ENCODE measurements at places on chromosomes 11 and 22.

GRCh38 chr11:100329352-100329751 is 357.7 kb upstream of the ARHGAP42 start:
- no peak for DNase-seq

DNA sequence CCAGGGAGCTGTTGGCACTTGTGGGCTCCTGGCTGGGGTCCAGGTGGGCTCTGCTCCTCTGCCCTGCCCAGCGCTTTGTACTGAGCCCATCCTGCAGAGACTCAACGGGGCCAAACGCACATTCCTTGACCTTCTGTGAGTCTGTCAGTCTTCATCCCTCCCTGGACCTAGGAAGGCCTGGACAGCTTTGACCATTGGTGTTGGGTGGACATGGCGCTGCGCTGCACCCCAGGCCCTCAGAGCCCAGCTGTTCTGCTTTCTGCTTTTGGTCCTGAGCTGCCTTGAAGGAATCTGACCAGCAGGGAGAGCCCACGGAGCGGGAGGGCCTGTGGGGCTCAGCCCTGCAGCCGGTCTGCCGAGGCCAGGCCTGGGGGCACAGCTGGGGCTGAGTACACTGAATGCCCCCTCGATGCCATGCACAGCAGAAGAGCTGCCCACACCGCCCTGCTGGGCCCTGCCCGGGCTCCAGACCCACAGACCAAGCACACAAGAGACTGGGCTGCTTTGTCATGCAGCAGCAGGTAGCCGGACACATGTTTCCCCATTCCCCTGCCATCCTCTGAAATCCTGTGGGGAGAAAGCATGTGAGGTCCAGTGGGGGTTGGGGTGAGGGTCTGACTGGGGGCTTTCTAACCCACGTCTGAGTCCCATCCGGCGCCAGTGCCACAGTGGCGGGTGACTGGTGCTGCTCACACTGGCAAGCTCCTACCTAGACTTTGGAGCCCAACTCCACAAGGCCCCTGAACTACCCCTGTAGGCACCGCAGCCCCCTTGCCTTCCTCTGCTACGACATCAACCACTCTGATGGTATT is 24.1 kb upstream of the CCDC188 start:
- no peak for DNase-seq

DNA sequence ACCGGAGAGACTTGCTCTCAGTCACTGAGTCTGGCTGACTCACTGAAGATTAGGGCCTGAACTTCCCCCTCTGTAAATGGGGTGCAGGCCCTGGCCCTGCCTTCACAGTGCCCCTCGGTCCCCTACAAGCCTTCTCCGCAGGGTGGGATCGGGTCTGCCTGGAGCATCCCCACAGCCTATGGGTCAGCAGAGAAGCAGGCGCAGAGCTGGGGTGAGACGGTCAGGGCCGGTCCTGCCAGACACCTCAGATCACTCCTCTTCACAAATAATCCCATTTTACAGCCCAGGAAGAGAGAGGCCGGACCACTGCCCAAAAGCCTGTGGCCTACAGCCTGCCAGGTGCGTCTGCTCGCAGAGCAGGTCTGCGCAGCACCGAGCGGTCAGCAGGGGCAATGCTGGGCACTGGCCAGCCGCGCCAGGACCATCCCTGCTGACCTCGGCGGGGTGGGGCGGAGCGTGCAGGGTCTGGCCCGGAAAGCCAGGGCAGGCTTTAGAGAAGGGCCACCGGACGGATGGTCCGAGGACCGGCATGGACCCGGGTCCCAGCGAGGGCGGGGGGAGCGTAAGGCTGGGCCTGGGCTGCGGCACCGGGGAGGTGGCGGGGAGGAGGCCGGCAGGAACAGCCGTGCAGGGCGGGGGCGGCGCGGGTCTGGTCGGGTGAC is 522 bp upstream of the SEPTIN5 start:
- peak; percentile 21 for DNase-seq

DNA sequence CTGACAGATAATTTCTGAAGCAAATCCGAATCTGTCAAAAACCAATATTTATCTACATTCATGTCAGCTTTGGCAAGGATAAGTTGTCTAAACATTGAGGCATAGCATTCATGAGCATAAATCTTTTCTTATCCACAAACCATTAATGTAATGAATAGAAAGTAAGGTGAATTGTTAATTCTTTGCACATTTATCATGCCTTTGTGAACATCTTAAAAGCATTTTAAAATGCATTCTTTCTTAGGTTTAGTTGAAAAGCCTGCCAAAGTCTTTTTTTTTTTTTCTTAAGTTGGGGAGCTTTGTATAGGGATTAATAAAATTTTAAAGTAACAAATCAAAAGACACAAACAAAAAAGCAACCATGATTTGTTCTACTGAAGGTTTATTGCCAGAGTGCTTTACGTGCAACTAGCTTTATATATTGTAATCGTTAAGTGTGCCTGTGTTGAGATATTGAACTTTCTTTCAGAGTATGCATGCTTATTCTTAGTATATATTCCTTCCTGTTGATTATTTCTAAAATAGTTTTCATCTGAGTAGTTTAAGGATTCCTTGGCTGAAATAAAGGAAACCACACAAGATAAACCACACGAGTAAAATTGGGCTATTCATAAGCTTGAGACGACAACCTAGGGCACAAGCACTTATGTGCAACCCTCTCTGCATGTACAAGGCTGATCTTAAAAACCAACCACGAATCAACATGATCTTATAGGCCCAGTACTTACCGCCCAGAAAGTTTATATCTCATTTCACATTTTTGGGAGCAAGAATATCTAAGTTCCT is 1110.9 kb upstream of the CNTN5 start:
- no peak for DNase-seq

GRCh38 chr11:88596786-88597185 is 259.2 kb upstream of the CTSC start:
- DNase-seq = no peak

All from adrenal gland (tissue), 19 donors.